ENCODE measurements at places on chromosomes 6 and 20.

DNA sequence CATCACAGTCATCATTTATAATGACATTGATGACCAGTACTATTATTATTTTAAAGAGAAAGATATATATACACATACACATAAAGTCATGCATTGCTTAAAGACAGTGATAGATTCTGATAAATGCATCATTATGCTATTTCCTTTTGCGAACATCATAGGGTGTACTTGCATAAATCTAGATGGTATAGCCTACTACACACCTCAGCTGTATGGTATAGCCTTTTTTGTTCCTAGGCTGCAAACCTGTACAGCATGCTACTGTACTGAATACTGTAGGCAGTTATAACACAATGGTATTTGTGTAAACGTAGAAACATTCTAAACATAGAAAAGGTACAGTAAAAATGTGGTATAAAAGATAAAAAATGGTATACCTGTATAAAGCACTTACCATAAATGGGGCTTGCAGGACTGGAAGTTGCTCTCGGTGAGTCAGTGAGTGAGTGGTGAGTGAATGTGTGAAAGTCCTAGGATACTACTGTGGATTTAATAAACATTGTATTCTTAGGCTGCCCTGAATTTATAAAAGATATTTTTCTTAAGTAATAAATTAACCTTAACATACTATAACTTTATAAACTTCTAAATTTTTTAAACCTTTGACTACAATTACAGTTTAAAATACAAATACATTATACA lies 23.9 kb downstream of the QKI start:
- DNase-seq = no peak

- DNase-seq = no peak
Measured at GRCh38 chr20:59314997-59315396, 14.6 kb downstream of the EDN3 start.

DNA sequence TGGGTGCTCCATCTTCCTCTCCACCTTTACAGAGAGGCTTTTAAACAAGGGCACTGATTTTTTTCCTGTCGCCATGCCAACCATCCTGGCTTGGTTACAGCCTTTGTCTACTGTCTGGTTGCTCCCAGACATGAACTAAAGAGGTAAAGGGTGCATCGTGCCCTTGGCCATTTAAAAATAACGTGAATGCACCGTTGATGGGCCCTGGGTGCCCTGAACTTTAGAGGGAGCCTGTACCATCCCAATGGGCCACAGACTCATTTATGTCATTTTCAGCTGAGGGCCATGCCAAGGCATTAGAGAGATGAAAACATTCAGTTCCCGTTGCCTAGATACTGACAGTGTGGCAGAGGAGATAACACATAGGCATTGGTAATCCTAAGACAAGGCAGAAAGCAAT lies 23.3 kb downstream of the TMC2 start:
- DNase-seq = no peak

DNA sequence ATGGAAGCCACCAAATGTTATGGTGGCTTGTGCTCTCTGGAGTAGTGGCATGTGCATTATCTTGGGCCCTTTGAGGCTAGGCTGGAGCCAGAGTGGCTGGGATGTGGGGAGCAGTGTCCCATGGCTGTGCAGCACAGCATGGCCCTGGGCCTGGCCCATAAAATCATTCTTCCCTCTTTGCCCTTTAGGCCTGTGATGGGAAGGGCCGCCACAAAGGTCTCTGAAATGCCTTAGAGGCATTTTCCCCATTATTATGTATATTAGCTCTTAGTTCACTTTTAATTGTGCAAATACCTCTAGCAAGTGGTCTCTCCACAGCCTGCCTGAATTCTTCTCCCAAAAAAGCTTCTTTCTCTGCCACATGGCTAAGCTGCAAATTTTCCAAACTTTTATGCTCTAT lies 297.3 kb upstream of the IRAK1BP1 start:
- DNase-seq = no peak

DNA sequence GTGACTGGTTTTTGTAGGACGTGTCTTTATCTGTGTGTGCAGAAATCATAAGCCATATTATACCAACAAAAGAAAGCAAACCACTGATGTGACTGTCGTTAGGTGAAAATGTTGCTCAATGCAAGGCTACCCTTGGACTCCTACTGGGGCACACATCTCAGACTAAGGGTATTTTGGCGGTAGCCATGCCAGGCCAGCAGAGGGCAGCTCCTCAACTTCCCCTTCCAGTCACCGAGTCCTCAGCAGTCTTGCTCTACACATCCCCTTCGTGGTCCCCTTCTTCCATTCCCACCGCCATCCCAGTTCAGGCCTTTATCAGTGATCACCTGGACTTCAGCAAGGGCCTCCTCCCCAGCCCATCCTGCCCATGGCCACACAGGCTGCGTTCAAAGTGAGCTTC lies 113.7 kb upstream of the GGTLC1 start:
- DNase-seq = no peak

DNA sequence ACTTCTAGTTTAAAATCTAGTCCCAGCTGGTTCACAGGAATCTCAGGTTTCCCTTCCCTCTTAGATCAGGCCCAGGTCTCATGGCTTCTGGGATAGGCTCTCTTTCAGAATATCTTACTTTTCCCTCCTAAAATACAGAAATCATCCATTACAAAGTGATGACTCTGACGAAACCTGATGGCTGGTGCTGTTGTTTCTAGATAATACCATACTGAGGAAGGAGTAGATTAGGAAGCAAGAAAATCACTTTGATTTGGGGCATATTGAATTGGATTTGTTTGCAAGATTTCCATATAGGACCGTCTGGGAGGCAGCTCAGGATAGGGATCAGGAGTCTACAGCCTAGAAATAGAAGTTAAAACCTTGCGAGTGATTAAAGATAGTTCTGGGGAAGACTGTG lies 3.6 kb downstream of the ZKSCAN3 start:
- DNase-seq = no peak

DNA sequence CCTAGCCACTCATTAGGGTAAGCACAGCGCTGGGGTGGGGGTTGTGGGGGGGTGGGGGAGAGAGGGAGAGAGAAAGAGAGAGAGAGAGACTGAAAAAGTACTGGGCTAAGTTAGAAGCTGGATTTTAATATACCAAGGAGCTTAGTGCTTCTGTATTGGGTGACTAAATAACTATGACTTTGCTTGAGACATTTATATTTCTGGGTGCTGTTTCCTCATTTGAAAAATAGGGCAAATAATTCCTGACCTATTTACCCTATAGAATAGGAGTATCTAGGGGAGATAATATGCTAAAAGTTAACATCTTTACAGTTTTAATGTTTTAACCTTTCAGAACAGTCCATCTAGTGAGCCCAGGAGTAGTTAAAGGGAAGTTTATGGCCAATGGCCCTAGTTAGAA lies 7.7 kb downstream of the NKAIN2 start:
- DNase-seq = no peak

DNA sequence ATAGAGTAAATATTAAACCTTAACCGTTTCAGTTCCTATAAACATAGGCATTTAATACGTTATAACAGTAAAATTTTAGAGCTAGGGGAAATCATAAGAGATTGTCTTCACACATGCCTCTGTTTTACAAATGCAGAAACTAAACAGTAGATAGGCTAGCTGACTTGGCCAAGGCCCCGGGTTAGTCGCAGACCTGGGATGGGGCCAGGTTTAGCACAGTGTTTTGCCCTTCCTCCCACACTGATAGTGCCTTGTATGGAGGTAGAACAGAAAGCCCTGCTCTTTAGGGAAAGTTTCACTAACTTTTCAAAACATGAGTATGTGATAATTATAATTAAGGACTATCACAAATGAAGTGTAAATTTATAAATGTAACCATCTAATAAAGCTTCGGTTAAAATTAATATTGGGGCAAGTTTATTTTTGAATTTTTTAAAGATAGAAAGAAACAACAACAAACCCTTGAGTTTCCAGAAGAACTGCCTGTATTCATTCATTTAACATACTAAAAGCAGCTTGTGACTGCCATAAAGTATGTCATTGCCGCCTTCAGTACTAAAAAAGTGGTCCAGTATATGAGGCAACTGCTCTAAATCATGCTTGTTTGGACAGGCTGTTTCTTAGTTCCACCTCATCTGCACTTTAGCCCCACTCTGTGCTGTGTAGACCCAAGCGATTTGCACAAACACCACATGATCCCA lies 62.5 kb upstream of the LOC128125822 start:
- DNase-seq = no peak

GRCh38 chr20:4681991-4682401 lies 39.7 kb upstream of the PRND start:
- no peak for DNase-seq

- DNase-seq = no peak
Measured at GRCh38 chr20:2798095-2798805, 2.2 kb downstream of the CPXM1 start.
